SIG-M5 (cell line): ENCODE measurements at places on chromosomes 5 and 9.

DNA sequence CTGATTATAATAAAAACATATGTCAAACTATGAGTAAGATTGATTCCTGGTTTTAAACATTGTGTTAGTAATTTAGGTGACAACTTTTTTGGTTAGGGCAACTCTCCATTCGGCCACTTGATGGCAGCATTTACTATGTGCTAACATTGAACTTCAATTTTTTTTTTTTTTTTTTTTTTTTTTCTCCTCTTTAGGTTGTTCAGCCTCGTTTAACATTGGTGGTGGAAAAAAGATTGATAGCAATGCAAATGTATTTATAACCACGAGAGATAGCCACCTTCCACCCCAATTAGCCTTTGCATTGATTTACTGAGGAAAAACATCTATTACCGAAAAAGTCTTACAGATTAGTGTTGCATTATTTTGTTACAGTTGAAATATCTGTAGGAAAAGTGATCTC is 159.1 kb downstream of the CSNK1G3 start:
- no peak for DNase-seq

DNA sequence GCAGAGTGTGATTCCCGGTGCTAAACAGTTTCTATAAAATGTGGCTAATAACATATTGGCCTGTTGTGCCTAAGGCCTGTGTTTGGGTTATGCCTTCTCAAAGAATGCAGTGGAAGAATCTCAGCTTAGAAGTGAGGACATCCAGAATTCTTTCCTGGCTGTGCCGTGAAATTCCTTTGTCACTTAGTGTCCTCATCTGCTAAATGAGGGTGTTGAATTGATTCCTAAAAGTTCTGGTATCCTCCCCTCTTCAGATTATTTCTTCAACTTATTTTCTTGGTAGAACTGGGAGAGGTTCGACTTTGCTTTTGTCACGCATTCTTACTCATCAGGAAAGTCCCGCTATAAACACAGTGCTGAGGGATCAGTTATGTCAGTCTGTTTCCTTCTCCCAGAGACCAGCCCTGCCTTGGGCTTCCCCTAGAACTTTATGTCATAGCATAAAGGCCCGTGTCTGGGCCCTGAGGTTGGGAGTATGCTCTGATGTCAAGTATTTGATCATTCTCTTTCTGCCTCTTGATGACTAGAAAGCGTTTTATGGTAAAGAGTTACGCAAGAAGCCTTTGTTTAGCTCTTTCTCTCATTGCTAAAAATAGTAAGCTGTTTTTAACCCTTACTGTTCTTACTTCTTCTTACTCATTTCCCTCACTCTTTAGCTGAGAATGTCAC is 29.5 kb downstream of the MTAP start:
- DNase-seq, result peak; percentile 48

GRCh38 chr5:170092455-170093101 is 13.1 kb upstream of the FOXI1 start:
- no peak for DNase-seq

- no peak for DNase-seq
Measured at GRCh38 chr5:54663866-54664265, 146.3 kb downstream of the SNX18 start.

DNA sequence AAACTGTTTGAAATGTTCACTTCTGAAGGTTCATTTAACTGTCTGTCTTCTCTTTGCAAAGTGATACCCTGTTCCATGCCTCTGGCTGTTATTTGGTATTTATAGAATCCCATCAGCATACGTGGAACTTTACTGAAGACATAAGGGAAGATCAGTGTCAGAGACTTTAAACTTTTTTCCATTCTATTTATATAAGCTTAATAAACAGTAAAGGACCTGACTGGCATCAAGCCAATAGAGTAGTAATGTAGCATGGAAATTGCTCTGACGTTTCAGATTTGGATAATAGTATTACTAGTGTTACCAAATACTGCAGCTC is 94.9 kb upstream of the MINAR2 start:
- no peak for DNase-seq

GRCh38 chr5:385321-385720 is 57.7 kb upstream of the EXOC3 start:
- DNase-seq, result no peak

DNA sequence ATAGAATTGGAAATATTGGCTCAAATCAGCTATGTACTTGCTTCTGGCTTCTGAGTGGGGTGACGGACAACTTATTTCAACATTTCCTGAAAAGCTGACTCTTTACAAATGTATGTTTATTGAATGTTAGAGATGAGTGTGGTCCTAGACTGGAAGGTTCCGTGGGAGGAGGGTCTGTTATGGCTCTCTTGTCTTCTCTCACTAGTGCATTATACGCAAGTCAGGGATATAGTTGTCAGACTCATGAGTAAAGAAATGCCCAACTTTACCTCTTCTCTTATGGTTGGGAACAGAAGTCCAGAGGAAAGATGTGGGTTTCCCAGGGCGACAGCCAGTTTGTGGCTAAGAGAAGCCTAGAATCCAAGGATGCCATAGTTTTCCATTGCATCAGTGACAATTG is 839.3 kb upstream of the WWC1 start:
- DNase-seq, result no peak
